ENCODE measurements at places on chromosomes 6 and 20.

DNA sequence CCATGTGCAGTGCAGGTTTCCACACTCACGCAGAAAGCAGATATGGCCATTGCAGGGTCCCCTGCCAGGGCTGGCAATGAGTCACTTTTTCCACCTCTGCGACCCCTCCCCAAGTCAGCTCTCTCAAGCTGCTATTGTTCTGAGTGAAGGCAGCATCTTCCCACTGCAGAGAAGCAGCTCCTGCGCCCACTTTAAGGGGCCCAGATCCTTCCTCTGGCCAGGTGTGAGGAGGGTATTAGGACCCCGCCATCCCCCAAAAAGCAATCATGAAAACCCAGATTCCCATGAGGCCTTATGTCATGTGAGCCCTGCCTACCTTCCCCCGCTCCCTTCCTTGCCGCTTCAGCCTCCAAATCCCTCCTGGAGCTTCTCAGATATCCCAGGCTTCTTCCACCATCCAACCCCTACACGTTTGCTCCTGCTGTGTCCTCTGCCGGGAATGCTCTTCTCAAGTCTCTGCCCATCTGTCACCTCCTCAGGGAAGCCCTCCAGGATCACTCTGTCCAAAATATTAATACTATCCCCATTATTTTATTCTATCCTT is 220.3 kb downstream of the NFATC2 start:
- no peak for DNase-seq

DNA sequence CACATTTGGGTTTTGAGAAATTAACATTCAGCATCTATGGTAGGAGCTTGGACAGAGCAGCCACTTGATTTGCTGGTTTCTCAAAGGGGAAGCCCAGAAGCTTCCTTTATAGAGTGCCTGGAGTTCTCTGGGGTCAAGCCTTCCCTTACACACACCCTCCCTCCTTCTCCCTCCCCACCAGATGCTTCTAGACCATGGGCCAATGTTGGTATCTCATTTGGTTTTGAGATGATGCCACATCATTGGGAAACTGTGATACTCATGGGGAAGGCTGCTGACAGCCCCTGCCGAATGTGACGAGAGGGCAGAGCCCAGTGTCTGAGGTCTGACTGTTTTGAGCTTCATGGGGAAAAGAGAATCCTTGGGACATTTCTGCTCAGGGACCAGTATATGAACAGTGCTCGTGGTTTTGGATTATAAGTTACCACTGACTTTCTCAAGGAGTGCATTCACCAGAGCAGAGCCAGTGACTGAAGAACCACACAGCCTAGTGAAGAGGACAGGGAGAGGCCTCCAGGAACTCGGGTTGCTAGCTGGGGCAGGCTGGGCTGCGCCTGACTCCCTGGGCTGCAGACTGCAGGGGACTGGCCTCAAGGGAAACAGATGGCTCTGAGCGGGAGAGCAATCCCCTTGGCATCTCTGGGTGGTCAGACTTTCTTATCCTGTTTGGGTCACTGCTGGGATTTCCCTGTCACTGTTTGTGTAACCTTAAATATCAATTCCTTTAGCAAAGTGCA is 46.4 kb upstream of the CST5 start:
- no peak for DNase-seq

GRCh38 chr6:15622045-15622740 is 40.6 kb downstream of the DTNBP1 start:
- no peak for DNase-seq

DNA sequence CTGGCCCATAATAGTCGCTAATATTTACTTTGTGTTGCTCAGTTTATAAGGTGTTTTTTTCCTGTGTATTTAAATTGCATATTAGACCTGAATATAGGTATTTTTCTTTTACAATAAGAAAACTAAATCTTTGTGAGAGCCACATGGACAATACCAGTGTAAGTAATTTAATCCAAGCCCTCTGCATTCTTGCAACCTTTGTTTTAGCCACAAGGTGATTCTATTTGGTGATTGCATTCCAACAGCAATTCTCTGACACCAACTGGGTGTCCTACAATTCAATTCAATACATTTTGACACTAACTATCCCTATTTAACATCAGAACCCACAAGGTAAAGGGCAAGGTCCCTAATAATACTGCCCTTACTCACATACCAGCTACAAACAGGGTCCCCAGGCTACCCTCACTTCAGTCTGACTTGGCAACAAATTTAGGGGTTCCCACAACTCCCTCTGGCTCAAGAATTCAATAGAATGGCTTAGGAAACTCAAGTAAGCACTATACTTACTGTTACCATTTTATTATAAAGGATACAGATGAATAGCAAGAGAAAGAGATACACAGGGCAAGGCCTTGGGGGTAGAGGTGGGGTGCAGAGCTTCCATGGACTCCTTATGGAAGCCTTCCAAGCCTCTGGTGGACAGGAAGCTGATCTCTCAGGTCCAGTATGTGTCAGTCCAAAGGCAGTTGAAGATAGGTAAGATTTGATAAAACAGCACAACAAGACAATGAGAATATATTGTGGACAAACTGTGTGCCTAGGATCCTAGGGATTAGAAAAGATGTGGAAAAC is 169.3 kb downstream of the CD83 start:
- DNase-seq: no peak

- no peak for DNase-seq
Observed at GRCh38 chr20:62985444-62985778, 21.4 kb downstream of the BHLHE23 start.

DNA sequence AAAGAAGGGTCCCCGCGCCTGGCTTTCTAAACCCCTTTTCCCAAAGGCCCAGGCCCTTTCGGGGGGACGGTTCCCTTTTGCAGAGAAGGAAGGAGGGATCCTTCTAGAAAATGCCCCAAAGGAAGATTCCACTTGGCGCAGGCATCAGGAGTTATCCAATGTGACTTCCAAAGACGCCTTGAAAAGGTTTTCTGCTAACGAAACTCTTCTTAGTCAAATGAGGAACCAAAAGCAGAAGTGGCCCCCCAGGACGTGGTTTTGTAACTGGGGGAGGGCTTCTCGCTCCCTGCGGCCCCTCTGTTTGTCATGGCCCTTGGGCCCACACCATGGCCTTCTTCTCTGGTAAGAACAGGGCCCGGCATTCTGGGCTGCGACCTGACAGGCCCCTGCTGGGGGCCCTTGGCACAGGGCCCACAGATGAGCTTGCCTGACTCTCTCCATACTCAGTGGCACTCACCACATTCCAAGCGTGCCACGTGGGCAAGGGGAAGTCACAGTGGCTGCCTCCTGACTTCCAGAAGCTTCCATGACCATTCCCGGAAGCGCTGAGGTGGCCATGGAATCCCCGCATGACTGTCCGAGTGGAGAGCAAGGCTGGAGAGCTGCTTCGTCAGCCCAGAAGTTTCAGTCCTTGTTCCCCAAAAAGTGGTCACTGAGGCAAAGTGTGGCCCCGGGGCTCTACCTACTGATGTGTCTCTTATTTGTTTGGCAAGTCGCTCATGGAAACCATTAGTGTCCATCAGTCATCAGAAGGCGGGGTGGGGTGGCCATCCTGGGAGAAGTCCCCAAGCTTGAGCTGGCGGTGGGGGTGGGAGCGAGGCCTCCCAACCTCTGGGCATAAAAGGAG is 834 bp upstream of the CTSZ start:
- no peak for DNase-seq

- DNase-seq: no peak
Observed at GRCh38 chr20:19396460-19397081, 184.1 kb downstream of the SLC24A3 start.

- DNase-seq: no peak
Observed at GRCh38 chr20:44231193-44231592, 15.9 kb upstream of the GDAP1L1 start.

DNA sequence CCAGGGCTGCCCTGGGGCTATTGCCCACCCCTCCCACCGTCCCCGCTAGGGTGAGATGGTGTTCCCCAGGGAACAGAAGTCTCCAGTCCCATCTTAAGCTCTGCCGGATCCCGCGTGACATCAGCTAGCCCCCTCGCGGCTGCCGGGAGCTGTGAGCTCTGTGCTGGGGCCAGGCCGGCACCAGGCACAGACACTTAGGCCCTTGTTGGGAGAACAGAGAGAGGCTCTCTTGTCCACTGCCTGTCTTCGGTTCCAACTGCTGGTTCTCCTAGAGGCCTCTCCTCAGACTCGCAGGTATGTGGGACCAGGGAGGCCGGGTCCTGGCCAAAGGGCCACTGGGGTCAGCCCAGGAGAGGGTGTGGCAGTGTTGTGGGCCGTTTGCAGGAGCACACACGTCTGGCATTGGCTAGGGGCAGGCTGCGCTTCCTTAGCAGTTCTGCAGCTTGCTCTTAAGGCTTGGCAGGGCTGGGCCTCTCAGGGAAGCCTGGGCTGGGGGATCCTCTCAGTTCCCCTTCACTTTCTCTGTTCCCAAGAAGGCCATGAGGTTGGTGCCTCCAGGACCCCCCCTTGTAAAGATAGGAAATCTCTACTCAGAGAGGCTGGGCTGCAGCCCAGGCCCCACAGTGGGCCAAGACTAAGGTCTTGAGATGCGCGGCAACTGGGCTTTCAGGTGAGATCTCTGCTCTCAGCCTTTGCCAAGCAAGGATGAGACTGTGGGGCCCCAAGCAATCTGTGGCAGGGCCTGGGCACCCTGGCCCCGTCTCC is 6.3 kb downstream of the SGK2 start:
- no peak for DNase-seq

- peak; percentile 59 for DNase-seq
Observed at GRCh38 chr20:46752728-46753127, 43.3 kb downstream of the SLC2A10 start.

DNA sequence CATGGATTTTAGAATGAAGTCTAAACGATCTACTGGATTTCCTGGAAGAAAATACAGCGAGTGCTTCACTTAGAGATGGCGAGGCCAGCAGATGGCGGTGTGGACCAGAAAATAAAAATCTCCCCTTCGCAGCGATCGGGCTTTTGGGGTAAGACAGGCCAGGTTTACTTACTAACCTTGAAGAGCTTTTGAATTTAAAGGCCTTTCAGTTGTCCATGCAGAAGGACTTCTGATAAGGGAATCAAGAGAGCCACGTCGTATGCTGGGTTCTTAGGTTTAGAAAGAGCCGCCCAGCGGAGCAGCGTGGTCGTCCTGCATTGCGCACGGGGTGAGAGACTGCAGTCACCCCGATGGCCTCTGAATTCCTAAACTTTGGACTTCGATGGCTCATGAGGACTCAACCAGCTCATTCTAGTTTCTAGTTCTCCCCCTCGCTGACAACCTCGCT is 125.2 kb upstream of the RALGAPA2 start:
- DNase-seq: peak; percentile 11

DNA sequence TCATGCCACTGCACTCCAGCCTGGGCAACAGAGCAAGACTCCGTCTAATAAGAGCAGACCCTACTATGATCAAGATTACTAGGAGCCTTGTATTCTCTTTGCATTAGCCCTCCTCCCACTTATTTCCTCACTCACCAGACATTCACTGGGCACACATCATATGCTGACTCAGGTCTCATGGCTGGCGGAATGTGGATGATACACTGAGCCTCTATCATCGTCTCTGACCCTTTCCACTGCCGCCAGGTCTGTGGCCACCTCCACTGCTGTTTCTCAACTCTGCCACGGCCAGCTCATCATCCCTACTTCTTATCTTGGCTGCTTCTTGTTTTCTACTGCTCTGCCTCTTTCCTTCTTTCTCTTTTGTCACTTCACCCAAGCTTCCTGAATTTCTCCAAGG is 161.0 kb downstream of the BACH2 start:
- no peak for DNase-seq

DNA sequence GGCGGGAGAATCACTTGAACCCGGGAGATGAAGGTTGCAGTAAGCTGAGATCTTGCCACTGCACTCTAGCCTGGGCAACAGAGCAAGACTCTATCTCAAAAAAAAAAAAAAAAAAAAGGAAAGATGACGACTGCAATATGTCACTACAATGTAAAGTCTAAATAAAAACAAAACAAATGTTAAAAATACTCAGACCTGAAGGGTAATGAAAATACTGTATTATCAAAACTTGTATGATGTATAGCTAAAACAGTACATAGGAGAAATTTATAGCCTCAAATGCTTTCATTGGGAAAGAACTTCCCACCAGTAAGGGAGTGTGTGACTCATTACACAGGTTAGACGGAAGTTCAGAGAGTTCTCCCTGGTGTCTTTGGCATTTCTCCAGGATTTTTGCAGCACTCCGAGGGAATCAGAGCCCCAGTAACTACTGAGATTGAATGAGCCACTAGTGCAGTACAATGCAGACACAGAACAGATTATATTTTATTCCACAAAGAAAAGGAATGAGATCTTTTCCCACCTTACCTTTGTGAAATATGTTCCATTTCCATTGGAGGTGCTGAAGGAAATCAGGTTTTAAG is 12.5 kb upstream of the RALGAPB start:
- DNase-seq: no peak

DNA sequence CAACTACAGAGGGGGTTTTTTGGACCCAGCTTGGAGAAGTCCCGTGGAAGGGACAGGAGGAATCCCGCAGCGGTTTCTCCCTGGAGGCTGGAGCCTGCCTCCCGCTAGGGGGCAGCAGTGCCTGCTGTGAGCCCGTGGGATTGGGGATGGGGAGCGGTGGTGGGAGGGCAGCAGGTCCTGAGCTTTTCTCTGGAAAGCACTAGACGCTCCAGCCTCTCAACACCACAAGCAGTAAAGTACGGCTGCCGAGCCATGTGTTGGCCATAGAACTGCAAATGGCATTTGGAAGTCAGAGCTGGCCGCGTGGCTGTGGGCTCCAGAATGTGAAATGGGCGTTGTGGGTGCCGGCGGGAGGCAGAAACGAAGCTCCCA is 47.8 kb downstream of the GMPR start:
- no peak for DNase-seq

- DNase-seq: no peak
Observed at GRCh38 chr6:139855671-139856311, 481.3 kb upstream of the CITED2 start.

DNA sequence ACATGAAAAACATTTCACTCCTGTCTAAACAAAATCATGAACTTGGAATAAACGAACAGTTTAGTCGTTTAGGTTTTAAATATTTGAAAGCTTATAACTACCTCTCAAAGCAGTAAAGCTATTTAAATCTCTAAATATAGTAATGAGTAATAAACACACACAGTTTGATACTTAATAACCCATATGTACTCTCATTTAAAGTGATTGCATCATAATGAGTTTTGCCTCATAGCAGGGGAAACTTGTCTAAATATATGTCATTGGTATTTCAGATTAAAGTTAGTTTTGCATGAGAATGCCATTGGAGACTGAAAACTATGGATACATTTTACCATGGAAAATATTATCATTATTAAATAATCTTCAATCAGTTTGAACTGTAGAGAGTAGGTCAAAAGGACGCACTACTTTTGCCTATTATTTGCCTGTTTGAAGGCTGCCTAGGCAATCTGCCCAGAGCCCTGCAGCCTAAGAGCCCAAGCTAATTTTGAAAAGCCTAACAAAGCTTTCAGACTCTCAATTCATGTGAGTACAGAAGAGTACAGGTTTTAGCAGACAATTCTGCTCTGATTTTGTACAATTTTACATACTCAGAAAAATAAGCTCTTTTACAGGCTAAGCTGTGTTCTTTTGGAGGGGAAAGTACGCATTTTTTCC is 632.8 kb downstream of the HACE1 start:
- DNase-seq: no peak

DNA sequence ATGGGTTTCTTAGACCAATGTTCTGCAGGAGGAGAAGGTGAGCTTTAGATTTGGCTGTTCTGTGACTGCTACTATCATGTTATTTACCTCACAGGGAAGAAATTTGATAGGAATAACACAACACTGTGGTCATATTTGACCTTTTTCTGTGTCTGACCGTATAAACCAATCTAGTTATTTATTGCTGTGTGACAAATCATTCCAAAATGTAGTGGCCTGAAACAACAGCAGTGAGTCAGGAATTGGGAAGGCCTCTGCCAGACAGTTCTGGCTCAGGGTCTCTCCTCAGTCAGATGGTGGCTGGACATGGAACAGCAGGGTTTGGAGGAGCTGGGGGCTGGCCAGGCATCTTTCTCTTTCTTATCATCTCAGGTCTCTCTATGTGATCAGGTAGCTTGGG is 33.0 kb downstream of the RIPOR2 start:
- no peak for DNase-seq

- no peak for DNase-seq
Observed at GRCh38 chr6:132902901-132903300, 88.5 kb downstream of the RPS12 start.
